Posterior vena cava (tissue), 2 donors: ENCODE measurements at places on chromosomes 16 and 17.

- no peak for DNase-seq
Measured at GRCh38 chr16:48062681-48063080, 93.1 kb downstream of the ABCC12 start.

DNA sequence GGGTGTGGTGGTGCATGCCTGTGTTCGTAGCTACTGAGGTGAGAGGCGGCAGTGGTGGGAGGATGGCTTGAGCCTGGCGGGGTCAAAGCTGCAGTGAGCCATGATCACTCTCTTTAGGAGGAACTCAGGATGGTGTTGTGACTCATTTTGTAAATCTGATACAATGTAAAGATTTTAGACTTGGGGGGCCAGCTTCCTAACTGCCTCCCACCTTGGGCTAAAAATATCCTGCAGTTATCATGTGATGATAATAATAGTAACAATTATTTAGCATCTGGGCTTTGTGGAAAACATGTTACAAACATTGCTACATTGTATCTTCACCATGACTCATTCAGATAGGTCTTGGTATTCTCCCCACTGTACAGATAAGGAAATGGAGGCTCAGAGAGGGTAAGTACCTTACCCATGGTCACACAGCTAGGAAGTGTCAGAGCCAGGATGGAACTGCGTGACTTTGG, 7.4 kb downstream of the CTNS start:
- DNase-seq, result no peak

- no peak for DNase-seq
Measured at GRCh38 chr16:2335286-2335895, 5.1 kb downstream of the ABCA3 start.

- DNase-seq, result peak; percentile 92
Measured at GRCh38 chr17:74605361-74605760, 13.3 kb upstream of the CD300LD start.

DNA sequence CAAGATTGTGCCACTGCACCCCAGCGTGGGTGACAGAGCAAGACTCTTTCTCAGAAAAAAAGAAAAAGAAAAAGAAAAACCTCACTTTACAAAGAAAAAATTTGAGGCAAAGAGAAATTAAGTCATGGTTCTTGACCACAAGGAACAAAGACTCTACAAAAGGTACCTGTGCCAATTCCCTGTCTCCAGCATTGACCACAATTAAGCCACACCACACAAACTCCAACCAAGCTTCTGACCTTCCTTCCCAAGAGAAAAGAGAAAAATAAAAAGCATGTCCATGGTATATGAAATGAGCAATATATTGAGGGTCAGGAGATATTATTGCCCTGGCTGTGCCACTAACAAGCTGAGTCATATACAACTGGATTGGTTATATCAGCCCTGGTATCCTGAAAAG, 146.3 kb upstream of the NOG start:
- no peak for DNase-seq

GRCh38 chr17:56322991-56323390, 169.7 kb downstream of the ANKFN1 start:
- DNase-seq, result no peak

GRCh38 chr17:699345-699744, 15.3 kb downstream of the VPS53 start:
- DNase-seq, result no peak

DNA sequence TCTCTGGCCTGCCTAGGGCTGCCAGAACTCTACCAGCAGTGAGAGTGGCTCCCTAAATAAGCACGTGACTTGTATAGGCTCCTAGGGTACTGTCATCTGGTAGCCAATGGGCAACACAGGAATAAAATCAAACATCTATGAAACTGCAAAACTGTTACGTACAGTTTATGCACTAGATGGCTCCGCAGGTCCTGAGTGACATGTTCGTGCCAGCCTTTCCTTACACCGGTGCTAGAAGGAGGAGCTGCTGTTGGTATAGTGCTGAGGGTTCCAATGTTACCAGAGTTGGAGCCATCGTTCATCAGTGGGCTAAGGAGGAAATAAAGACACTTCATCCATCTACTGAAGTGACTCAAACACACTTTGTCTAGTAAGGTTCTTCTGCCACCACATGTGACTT, 63.2 kb upstream of the TRAP1 start:
- DNase-seq, result no peak

DNA sequence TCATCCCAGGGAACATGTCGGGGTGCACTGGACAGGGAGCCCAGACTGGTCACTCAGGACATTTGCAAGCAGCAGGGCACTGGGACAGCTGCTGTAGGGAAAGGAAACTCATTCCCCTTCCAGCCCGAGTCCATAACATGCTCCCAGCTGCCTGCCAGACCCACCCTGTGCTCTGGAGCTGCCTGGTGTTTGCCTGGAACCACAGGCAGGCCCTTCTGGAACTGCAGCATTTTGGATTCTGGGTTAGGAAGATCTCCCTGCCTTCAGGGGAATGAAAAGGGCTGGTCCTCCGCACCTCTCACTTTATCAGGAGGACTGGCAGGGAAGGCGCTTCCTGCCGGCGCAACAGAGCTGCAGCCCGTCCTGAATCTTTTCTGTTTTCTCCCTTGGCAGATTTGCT, 41.2 kb downstream of the MEAK7 start:
- peak; percentile 74 for DNase-seq

DNA sequence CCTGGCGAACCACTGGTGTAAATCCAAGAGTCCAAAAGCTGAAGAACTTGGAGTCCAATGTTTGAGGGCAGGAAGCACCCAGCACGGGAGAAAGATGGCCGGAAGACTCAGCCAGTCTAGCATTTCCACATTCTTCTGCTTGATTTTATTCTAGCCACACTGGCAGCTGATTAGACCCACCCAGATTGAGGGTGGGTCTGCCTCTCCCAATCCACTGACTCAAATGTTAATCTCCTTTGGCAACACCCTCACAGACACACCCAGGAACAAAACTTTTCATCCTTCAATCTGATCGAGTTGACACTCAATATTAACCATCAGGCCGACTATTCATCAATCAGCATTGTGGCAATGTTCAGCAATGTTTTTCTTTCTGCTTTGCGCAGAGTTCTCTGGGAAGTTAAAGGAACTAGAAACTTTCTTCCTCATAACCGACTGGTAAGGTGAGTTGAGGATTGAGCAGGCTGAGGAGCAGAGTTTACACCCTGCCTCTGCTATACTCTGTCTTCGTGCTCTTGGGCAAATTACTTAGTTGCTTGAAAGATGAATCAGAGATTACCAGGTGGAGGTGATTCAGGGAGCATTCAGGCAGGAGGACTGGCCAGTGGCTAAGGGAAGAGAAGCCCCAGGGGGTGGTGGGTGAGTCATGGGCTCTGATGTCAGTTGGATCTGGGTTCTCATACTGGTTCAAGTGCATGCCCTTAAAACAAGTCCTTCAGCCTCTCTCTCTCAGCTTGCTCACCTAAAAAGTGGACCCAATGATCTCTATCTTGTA, 28.2 kb upstream of the BRD7 start:
- no peak for DNase-seq

- DNase-seq, result peak; percentile 82
Measured at GRCh38 chr16:15055141-15056053, 477 bp downstream of the NTAN1 start.

DNA sequence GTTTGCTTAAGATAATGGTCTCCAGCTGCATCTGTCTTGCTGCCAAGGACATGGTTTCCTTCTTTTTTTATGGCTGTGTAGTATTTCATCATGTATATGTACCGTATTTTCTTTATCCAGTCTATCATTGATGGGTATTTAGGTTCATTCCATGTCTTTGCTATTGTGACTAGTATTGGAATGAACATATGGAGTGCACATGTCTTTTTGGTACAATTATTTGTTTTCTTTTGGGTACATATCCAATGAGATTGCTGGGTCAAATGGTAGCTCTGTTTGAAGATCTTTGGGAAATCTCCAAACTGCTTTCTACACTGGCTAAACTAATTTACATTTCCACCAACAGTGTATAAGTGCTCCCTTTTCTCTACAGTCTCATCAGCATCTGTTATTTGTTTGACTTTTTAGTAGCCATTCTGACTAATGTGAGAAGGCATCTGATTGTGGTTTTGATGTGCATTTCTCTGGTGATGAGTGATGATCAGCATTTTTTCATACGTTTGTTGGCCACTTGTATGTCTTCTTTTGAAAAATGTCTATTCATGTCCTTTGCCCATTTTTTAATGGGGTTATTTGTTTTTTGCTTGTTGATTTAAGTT, 66.2 kb downstream of the TNFRSF13B start:
- DNase-seq, result no peak

- no peak for DNase-seq
Measured at GRCh38 chr17:15123593-15124263, 141.4 kb downstream of the PMP22 start.

DNA sequence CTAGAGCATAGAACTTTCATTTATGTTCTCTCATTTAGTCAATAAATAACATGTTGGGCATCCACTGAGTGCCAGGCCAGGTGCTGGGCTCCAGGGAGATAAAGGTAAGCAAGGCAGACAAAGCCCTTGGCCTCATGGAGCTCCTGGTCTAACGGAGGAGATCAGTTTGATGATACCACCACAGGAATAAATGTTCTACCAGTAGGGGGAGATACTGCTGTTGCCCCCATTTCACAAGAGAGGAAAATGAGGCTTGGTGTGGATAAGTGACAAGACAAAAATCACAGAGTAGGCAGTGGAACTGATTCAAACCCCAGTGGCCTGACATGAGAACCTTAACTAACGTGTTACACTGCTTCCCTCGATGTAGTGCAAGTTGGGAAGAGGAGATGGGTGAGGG, 80.4 kb upstream of the ERCC4 start:
- no peak for DNase-seq

- DNase-seq, result no peak
Measured at GRCh38 chr17:20271011-20271610, 196.2 kb downstream of the LGALS9B start.
